ENCODE measurements at places on chromosomes 3 and 15.

- DNase-seq = no peak
Observed at GRCh38 chr3:27568393-27568792, 84.2 kb upstream of the SLC4A7 start.

- peak; percentile 8 for DNase-seq
Observed at GRCh38 chr3:45034612-45035252, 8.6 kb downstream of the CLEC3B start.

DNA sequence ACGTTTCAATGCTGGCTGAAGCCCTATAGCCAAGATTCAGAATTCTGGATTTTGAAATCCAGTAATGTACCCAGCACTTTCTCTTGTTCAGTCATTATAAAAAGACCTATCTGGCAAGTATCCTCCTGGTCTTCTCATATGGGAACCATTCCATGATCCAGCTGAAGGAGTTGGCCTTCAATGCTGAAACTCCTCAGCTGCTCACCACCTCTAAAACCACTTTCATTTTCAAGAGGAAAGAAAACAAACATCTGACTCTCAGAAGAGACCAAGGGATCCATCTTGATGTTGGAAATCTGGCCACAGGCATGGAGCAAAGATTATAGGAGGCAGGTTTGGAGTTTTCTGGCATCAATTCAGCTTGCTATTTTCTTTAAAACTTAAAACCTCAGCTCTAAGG, 235.4 kb downstream of the FMN1 start:
- no peak for DNase-seq

DNA sequence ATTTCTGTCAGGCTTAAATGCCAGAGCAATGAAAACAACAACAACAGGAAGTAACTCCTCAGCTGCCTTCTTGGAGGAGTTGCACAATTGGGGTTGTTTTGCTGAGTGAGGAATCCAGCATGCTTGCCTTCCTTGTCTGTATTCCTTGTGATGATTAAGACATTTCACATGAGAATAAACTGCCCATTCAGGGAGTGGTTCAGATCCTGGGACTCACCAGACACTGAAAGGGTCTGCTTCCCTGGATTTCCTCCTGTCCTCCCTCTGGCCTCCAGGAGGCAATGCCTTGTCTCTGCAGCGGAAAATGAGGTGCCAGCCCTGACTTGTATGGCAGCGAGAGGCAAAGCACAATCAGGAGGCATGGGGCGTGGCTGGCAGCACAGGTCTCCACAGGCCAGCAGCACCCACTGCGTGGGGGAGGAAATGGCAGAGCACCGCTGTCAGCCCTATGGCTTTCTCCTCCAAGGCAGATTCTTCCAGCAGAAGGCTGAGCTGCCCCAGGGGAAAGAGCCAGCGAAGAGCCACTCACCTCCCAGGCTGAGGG, 41.5 kb downstream of the RBP2 start:
- DNase-seq = no peak

DNA sequence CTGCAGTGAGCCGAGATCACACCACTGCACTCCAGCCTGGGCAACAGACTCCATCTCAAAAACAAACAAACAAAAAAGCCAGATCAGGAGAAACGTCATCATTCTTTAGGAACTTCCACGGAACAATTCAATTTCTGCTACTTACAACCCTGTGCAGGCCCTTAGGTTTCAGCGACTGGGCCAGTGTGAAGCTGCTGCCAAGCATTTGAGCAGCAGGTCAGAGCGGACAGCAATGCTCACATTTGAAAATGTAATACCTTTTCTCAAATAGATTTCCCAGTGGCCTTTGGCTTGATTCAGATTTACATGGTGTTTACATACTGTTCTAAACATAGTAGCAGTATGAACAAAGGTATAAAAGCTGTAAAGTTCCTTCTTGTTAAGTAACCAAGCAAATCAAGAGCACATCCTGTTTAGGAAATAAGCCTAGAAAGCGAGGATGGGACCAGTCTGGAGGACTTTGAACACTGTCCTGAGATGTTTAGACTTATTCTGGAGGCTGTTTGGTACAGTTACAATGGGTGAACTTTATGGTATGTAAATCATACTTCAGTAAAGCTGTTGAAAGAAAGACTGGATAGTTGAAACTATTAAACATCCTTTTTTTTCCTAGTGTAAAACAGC, 141.2 kb downstream of the HCN4 start:
- no peak for DNase-seq

GRCh38 chr3:46705751-46706552, 4.8 kb downstream of the TMIE start:
- DNase-seq = no peak

- DNase-seq = no peak
Observed at GRCh38 chr3:20245781-20246180, 59.8 kb upstream of the SGO1 start.

DNA sequence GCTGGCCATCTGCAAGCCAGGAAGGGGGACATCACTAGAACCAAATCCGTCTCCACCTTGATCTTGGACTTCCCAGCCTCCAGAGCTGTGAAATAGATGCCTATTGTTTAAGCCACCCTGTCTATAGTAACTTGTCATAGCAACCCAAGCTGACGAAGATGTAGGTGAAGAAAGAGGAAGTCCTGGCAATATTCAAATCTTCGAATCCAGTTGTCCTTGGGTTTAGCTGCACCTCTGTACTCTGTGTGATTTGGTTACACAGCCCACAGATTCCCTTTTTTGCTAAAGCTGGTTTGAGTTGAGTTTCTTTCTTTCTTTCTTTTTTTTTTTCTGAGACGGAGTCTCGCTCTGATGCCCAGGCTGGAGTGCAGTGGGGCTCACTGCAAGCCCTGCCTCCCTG, 68.0 kb upstream of the XCR1 start:
- peak; percentile 73 for DNase-seq

DNA sequence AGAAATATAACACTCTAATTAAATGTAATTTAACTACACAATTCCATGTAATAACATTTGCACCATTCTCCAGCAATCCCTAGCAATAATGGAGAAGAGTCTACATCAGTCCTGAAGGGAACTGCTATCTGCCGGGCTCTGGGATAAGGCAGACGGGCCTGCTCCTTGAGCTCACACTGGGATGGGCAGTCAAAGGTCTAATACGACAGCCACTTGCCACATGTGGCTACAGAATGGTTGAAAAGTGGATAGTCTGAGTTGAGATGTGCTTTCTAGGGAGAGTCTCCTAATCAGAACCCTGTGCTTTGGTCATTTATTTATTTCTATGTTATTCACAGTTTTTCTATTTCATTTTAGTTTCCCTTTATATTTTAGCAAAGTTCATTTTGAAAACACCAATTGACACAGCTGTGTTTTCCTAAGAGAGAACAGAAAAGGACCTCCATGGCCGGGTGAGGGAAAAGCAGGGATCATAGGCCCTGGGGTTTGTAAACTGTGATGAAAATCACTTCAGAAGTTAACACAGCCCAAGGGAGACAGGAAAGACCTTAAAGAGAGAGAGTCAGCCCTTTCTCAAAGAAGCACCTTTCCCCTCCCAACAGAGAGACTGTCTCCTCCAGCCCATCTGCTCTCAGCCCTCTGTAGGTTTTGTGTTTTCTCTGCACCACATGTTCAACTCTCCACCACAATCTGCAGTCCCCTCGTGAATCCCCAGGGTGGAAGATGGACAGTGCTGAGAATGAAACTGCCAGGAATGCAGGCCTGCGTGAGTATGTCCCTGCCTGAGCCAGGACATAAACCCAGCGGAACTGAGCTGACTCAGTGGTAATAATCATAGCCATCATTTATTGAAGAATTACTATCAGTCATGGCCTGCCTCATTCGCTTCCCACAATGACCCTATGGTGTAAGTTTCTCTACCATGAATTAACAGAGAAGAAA, 11.6 kb downstream of the FSIP1 start:
- no peak for DNase-seq

DNA sequence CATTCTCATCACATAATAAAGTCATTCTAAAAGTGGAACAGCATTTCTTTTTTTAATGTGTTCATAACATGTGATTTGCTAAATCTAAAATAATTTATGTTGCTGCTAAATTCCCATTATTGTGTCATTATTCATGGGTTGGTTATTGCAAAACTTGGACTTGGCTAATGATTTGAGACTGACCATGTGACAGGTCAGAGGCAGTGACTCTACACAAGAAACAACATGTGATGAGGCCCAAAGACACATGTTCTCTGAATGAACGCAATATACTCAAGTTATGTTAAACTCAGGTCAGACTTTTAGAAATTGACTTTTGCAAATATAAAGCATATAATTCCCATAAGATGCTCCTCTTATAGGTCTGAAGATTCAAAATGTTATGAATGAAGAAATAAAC, 566.1 kb downstream of the TBL1XR1 start:
- DNase-seq = no peak

- no peak for DNase-seq
Observed at GRCh38 chr3:29128001-29128400, 152.9 kb upstream of the RBMS3 start.

- no peak for DNase-seq
Observed at GRCh38 chr3:149547413-149547812, 72.9 kb downstream of the TM4SF4 start.

- DNase-seq = peak; percentile 12
Observed at GRCh38 chr3:179196098-179196497, 47.9 kb downstream of the PIK3CA start.

- no peak for DNase-seq
Observed at GRCh38 chr15:59221511-59222505, 15.2 kb downstream of the LDHAL6B start.

DNA sequence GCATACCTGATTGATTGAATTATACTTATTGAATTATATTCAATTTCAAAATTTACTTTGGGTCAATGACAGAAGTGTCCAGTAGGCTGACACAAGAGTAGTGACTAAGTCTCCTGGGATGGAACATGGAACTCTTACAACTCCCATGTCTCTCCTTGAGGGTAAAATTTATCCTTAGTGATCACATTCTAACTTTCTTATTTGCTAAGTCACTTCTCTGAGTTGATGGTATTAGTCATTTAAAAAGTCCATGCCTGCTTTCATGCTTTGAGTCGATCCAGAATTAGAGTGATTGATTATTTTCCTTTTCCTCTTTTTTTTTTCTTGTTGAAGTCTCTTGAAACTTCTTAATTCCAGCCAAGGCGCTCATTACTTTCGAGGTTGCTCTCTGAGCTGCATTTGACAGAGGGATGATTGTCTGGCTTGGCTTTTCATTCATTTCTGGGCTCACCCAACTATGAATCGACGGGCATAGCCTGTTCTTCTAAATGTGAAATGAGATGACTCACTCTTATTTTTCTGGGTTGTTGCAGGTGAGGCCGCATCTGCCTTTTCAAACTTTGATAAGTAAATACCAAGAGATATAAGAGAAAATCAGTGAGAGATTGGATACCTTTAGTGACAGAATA, 34.9 kb downstream of the LRRC3B start:
- DNase-seq = no peak

DNA sequence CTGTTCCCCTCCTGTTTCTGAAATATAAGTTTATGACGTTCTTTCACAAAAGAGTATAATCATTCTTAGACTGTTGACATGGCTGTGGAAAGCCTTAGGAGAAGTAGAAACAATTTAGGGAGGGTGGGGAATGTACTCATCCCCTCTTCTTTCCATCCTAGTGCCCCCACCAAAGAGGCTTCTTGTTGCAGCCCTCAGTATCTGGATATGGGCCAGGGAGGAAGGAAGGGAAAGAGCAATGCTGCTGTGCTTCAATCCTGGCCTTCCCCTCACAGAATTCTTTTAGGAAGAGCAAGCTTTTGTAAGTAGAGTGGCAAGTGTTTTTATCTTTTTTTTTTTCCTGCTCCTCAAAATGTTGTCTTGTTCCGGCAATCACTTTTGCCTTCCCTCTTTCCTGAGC, 1.7 kb downstream of the INAFM2 start:
- no peak for DNase-seq

- DNase-seq = no peak
Observed at GRCh38 chr3:47908744-47909143, 105.8 kb downstream of the DHX30 start.

- no peak for DNase-seq
Observed at GRCh38 chr3:48215019-48215418, 8.3 kb upstream of the CAMP start.

GRCh38 chr15:93202405-93202804, 113.4 kb upstream of the RGMA start:
- DNase-seq = no peak

DNA sequence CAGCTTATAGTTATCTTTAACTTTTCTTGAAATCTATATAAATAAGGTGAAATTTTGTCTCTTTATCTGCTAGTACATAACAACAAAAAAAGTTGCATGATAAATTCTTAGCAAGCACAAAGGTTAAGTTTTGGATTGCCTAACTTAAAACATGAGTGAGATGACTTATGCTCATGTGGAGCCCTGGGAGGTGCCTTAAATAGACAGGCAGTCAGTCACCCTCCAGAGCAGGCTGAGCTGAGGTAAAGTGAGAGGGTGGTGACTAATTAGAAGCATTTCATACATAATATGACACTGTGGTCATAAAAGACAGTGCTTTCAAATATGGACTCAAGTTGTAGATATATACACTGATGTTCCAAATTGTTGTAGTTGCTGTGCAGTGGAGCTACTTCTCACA, 14.6 kb upstream of the MME start:
- DNase-seq = no peak

GRCh38 chr15:37984368-37984767, 49.9 kb downstream of the TMCO5A start:
- DNase-seq = no peak

DNA sequence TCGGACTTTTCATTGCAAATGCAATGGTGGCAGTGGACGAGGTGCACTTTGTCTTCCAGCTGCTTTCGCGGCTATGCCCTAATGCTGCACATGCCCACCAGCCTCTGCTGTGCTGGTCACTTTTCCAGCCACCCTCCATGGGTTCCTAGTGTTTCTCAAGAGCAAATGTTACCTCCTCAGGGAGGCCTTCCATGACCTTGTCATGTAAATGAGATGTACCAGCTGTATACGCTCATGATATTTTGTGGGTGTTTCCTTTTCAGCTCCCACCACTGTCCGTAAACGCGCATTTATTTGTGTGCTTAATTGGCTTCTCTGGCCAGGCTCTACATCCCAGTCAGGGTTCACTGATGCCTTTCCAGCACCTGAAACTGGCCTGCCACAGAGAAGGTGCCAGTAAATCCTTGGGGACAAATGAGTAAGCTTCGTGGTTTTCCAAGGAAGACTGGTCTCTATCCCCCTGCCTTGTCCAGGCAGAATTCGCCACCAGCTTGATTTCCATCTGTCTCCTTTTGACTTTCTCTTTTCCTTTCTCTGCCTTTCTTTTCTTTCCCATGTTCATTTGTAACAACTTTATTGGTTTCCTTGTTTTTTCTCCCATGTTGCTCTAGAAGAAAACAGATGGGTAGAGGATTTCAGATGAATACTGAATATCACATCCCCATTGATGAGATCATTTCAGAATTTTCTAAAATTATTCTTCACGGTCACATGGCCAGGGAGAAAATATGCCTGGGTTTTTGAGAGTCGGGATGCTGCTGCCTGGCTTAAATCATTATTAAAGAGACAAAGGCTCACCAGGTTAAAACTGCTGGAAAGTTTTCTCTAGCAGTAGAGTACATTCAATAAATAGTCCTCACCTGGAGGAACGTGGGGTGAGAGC, 82.5 kb downstream of the CHST2 start:
- no peak for DNase-seq
